ENCODE measurements at places on chromosomes 11 and 22.

GRCh38 chr11:78253797-78254196 is 65.1 kb downstream of the USP35 start:
- peak; percentile 63 for DNase-seq

- DNase-seq = no peak
Measured at GRCh38 chr22:26226538-26227297, 57.5 kb downstream of the SEZ6L start.

DNA sequence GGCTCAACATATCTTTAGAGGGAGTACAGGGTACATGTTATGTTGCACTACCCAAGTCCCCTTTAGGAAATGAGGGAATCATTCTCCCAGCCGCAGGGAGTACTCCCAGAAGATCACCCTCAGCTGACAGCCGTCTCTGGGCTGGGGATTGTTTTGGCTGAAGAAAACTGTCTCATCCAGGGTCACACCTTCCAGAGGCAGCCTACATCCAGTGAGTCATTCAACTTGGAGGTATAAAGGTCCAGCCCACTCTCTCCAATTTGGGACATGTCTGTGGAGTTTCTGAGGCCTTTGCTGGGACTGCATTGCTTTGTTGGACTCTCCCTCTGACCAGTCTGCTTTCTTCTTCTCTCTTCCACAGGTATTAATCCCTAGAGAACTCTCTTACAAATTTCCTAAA is 42.1 kb downstream of the RASSF10 start:
- peak; percentile 46 for DNase-seq

DNA sequence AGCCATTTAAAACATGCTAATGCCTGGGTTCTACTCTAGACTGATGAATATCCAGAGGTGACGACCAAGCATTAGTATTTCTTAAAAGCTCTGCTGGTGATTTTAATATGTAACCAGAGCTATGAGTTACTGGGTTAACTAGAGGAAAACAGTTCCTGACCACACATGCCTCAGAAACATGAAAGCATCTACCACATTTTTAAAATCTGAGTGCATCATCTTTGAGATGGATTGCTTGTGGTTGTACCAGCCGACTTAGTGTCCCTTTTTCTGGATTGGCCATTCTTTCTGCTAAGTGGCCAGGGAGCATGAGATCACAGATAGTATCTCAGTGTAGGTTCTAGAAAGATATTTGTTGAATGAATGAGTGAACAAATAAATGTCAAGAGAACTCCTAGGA is 152.4 kb downstream of the NTM start:
- DNase-seq = no peak

All from PC-3 (cell line).